NCI-H1436 (cell line): ENCODE measurements at places on chromosomes 12 and 14.
A peak's percentile ranks its signal among the peaks of the same experiment; 100 is the strongest.

DNA sequence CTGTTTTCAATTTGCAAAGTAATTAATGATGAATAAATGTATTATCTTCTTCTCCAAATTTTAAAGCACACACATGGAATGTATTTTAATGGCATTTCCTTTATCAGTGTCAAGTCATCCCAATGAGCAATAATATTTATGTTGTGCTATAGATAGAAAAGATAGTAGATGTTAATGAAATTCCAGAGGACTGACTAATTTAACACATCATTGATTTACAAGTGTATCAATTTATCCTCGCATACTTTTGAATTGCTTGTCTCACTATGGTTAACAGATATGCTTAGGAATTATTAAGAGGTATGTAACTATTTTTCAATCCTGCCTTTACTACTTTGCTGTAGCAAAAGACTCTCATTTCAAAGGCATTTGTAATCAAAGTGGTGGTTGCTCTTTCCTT is 842.9 kb downstream of the SLC6A15 start:
- no peak for DNase-seq

- DNase-seq: no peak
Measured at GRCh38 chr12:114769634-114770033, 85.7 kb upstream of the TBX3 start.

DNA sequence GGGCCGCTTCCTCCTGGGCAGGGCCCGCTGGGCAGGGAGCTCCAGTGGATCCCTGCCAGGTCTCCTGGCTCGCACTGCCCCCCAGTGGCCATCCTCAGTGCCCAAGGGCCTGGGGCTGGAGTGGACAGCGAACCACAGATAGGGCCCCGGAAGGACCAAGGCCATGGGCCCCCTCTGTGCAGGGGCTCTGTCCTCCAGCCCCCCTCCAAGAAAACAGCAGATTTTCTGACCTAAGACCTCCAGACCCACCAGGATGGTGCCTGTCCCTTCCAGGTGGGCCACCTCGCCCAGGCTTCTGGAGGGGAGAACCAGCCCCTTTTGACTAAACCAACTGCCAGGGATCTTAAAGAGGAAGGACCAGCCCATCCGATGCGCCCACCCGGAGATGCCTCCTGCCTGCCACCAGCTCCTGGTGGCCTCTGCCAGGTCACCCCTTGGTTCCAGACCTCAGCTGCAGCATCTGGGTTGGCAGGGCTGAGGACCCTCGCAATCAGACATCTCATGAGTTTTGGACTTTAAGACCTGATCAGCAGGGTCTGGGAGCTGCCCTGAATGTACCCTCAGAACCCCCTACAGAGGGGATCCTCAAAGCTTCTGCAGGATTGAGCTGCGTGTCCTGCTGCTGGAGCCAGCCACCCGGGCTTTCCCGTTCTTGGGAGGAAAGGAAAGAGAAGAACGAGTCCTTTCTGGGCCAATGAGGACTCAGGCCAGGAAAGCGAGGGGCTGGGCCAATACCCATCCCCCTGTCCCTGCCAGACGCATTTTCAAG is 325.8 kb upstream of the DIO3 start:
- DNase-seq: peak; percentile 50

GRCh38 chr14:83470959-83471695 is 1937.5 kb upstream of the SEL1L start:
- no peak for DNase-seq

DNA sequence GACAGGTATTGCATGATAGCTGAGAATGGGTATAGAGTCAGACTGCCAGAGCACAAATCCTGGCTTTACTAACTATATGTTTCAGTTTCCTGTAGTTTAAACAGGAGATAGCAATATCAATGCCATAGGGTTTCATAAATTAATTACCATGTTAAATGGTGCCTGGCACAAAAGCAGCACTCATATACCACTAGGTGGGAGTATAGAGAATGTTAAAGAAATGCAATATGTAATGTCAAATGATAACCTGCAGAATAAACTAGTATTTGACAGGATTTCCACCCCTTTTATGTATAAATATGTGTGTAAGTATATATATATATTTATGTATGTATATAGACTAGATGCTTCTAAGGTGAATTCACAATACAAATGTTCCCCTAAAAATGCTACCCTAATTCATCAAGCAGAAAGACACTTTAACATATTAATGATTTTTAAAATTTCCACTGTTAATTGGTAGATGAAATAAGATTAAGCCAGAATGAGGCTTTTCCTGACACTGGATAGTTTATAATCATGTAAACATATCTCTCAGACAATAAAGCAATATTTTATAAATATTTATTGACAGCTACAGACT is 8.6 kb downstream of the WDR89 start:
- no peak for DNase-seq

DNA sequence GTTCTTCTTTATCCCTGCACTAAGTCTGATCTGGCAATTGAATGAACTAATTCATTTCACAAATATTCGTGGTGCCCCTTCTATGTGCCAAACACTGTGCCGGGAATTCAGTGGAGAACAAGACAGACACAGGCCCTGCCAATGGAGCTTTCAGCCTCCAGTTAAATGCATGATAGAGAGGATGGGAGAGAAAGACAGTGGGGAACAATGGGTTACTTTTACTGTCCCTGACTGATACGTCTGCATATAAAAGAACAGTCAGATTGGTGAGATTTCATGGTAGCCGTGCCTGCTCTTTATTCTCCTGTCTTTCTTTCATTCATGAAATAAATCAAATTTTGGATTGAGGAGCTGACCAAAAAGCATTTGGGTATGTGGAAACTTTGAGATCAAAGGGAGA is 78.5 kb downstream of the TMEM117 start:
- DNase-seq: no peak

- no peak for DNase-seq
Measured at GRCh38 chr12:94327809-94328208, 131.9 kb downstream of the CEP83 start.

GRCh38 chr14:96117101-96117897 is 78.1 kb downstream of the C14orf132 start:
- DNase-seq: peak; percentile 28

DNA sequence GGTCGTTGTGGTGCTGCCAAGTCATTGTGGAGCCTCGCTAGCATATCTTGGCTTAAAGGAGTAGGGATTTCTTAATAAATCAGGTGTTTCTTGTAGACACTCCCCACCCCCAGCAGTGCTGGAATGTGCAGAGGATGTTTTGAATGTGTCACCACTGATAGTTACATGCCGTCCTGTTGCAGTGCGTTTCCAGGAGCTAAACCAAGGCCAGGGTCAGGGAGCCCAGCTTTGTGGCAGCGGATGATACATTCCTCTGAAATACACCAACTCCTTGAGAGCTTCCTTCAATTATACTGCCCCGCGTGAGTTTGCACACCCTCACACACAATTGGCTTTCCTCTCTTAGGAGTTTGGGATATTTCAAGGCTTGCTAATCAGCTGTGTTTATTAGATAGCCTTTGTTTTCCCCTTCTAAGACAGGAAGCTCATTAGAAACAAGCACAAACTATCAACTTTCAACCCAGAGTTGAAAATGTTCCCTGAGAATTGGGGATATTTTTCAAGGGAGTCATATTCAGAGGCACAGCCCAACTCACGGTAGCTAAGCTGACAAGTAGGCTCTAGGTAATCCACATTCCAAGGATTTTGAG is 154.9 kb downstream of the C12orf75 start:
- DNase-seq: no peak

DNA sequence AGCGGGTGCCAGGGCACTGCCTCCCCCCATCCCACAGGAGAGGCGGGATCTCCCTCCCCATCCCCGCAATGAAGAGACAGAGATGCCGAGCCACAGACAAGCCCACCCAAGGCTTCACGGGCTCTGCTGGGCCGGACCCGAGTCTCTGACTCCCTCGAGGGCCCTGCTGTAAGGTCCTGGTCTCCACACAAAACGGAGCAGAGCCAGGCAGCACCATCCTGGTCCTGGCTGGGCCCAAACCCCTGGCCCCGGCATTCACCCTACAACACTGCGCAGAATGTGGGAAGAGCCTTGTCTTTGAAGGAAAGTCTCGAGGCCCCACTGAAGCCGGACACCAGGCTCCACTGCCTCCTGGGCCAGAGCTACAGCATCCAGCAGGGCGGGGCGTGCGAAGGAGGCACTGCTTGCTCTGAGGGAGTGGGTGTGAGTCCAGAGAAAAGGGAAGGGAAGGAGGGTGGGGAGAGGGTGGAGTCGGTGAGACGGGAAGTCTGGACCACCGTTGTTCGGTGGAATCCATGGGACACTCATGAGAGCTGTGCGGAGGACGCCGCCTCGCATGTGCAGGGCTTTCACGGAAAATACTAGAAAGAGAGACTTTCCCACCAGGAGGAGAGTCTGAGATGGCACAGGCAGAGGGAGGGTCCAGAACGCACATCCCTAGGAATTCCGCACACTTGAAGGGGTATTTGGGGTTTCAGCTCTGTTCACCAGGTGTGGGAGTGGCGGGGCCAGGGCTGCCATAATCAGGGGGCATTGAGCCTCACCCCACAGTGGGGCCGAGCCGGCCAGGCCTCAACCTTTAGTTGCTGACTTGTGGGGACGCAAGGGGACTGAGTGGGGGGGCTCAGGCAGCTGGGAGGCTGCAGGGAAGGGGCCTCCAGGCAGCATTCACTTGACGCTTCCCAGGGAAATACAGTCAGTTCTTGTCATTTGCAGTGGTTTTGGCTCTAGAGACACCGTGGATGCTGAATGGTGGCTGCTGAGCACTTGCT is 36.8 kb downstream of the GALNT9 start:
- no peak for DNase-seq

- DNase-seq: no peak
Measured at GRCh38 chr12:79423560-79423959, 267.2 kb downstream of the PAWR start.

GRCh38 chr12:124666722-124667259 is 99.4 kb upstream of the NCOR2 start:
- no peak for DNase-seq

DNA sequence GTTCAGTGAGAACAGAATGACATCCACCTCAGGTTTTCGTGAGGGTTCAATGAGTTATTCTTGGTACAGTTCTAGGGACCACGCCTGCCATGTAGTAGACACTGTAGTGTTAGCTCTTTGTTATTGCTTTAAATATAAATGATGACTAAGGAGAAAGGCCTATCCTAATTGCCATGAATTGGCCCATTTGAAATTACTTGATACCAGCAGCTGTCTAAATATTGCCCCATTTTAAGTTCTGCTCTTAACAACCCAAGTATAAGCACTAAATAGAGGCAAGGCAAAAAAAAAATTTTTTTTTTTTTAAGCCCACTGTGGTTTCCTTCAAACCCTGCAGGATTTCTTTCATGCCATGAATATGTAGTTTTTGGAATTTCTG is 84.5 kb downstream of the BORCS5 start:
- DNase-seq: peak; percentile 82

GRCh38 chr14:42047421-42048055 is 440.9 kb downstream of the LRFN5 start:
- DNase-seq: no peak

DNA sequence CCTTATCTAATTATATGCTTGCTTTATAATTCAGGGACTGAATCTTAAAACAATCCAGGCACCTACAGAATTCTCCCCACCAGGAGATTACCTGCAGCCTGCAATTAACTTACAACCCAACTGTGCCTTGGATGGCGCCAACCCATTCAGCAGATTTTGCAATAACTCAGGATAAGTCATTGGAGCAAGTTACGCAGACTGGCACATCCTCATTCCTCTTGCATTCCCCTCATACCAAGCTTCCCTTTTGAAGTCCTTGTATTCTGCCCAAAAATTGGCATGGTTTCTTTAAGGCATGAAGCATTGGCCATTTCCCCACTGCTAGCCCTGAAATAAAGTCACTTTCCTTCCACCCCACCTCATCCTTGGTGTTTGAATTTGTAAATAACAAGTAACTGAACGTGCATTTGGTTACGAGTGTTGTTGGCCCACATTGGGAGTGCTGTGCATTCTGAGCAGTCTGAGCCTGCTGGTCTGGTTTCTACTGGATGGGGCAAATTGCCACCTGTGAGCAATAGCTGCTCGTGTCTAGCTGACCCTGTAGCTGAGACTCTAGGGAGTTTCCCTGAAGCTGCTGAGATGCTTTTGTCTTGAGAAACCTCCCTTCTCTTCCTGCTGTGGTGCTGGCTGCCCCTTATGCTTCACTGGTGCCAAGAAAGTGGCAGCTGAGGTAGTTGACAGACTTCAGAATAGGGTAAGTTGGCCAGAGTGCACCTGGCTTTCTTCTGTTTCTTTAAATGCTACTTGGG is 99.2 kb upstream of the SCAF11 start:
- no peak for DNase-seq

- DNase-seq: no peak
Measured at GRCh38 chr14:86639146-86639545, 1109.2 kb downstream of the FLRT2 start.

DNA sequence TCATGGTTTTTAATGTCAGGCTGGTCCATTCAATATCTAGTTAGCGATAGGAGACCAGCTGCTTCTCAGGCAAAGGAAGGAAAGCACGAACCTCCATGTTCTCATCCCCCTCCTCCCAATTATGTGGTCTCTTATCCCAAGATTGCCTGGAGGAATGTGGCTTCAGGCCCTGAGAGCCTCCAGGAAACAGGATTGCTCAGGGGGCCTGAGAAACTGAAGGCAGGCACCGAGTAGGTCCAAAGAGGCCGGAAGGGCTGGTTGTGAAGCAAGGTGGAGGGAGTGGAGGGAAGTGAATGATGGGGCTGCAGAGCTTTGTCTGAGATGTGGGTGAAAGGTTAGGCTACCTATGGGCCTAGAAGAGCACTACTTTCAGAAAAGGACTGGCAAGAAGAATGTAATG is 188.2 kb upstream of the DDHD1 start:
- DNase-seq: no peak

GRCh38 chr14:24595073-24595808 is 14.2 kb downstream of the GZMH start:
- no peak for DNase-seq

- no peak for DNase-seq
Measured at GRCh38 chr14:87508333-87508732, 484.6 kb downstream of the GALC start.

GRCh38 chr12:55670276-55670675 is 33.6 kb downstream of the OR10P1 start:
- no peak for DNase-seq

- no peak for DNase-seq
Measured at GRCh38 chr12:25864306-25865276, 93.9 kb upstream of the RASSF8 start.

DNA sequence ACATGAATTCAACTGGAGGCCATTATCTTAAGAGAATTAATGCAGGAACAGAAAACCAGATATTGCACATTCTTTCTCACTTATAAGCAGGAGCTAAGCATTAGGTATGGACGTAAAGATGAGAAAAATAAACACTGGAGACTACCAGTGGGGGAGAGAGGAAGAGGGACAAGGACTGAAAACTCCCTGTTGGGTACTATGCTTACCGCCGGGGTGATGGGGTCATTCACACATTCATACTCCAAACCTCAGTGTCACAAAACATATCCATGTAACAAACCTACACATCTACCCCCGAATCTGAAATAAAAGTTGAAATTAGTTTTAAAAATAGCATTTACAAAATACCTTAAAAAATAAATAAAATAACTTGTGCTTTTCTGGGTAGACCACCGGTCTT is 80.8 kb upstream of the RAP1B start:
- DNase-seq: no peak

GRCh38 chr12:110860833-110861296 is 14.1 kb downstream of the CCDC63 start:
- no peak for DNase-seq
